Muscle of leg (tissue), 16 donors: ENCODE measurements at places on chromosomes 4 and X. TPM values are rescaled to one million over a fixed set of nuclear protein-coding genes. Genes with fewer than 3 reads are reported as not detected.
A peak's percentile ranks its signal among the peaks of the same experiment; 100 is the strongest.

Gene CXCL6
- total RNA-seq: not detected

Gene ANXA3
- total RNA-seq: 7.5 TPM

Gene DIPK2B
- total RNA-seq: 14.4 TPM

GRCh38 chrX:23317799-23318724 is 16.6 kb upstream of the PTCHD1 start:
- peak; percentile 7 for DNase-seq

DNA sequence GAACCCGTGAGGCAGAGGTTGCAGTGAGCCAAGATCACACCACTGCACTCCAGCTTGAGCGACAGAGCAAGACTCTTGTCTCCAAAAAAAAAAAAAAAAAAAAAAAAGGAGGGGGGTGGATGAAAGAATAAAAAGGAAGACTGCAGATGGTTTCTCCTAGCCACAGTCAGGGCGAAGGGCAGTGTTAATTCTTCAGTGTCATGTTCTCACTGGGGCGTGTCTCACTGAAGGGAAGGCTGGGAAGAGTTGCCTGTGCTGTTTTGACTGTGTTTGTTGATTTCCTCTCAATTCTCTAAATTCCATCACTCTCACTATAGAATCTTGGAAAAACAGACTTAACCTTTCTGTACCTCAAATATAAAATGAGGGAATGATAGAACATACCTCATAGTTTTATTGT is 71.6 kb upstream of the DHX15 start:
- no peak for DNase-seq

GRCh38 chrX:129678614-129679195 is 23.9 kb upstream of the APLN start:
- DNase-seq: peak; percentile 11

DNA sequence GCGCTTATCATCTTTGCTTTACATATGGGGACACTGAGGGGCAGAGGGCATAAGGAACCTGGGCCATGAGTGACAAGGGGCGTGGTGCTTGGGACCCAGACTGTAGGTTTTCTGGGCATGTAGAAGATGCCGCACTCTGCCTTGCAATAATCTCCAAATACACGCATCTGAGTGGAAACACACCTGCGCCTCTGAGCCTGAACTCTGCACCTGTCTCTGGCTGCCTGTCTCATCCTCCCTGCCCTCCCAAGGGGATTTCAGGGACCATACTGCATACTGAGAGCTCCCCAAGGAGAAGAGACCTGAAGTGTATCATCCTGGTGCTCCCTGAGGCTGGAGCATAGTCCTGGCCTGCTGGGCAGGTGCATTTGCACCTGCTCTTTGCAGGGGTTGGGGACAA is 34.7 kb upstream of the ASMTL start:
- no peak for DNase-seq

DNA sequence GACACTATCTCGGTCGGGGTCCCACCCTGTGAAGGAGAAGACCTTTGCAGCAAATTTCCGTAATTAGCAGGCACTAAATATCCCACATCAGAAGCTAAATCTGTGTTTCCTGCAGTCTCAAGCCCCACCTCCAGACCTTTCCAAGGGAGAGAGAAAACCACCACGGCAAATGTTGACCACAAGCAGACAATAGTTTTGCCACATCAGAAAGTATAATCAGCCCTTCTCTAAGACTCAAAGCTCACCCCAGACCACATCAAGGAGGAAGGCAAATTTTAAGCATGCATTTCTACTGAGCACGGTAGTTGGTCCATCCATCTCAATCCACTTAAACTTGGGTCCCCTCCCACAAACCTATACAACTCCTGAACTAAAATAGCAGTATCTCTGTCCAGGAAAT is 398.5 kb downstream of the GPM6A start:
- no peak for DNase-seq

GRCh38 chr4:3442959-3443749 is 1.4 kb downstream of the HGFAC start:
- no peak for DNase-seq

- DNase-seq: peak; percentile 27
These were observed 80.9 kb upstream of the TLR3 start for GRCh38 chr4:185987961-185988627.
